Occipital lobe (tissue), 3 donors: ENCODE measurements at places on chromosomes 1 and 21. TPM values are rescaled to one million over a fixed set of nuclear protein-coding genes. Genes with fewer than 3 reads are reported as not detected.

GRCh38 chr1:58966103-58966916 lies 182.5 kb upstream of the JUN start:
- DNase-seq = no peak

The GNPAT gene
- 57.1 TPM for total RNA-seq

GRCh38 chr1:152457071-152457470 lies 43.0 kb upstream of the CRNN start:
- DNase-seq = no peak

The ALX3 gene
- 0.31 TPM for total RNA-seq

- no peak for DNase-seq
These were observed 158.7 kb upstream of the EDN2 start for GRCh38 chr1:41642922-41643821.

- peak; percentile 20 for DNase-seq
These were observed 55.2 kb downstream of the GPR161 start for GRCh38 chr1:168081373-168082007.

- no peak for DNase-seq
These were observed 6.7 kb downstream of the FBXO6 start for GRCh38 chr1:11670747-11671146.

GRCh38 chr1:70674941-70675685 lies 264.0 kb downstream of the CTH start:
- no peak for DNase-seq

DNA sequence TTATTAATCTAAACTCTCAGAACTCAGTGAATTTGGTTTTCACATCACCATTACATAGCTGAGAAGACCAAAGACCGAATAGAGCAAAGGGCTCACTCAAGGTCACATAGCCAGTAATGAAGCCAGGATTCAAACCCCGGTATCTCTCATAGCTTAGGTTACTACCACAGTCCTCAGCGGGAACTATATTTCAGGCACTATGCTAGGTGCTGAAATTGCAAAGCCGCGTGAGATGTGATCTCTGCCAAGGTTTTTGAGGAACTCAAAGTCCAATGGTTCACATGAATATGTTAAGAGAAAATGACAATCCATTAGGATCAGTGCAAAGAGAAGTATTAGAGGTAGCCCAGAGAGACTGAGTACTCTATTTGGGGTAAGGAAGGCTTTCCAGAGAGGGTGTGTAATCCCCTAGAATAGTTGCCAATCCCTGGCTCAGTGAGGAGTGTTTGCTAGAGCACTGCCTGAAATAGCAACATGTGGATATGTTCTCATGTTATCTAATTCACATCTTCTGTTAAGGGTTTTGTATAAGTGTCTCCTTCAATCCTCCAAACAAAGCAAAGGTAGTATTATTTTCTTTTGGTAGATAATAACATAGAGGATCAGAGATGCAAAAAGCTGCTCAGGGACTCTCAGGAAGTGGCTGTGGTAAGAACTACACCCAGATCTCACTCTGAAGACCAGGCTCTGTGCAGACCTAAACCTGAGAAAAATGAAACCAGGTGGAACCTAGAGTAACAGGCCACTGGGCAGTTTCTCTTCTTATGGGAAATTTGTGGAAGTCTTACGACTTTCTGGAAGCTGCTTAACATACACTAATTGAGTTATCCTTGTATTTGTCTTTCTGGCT lies 93.1 kb upstream of the C8B start:
- no peak for DNase-seq

DNA sequence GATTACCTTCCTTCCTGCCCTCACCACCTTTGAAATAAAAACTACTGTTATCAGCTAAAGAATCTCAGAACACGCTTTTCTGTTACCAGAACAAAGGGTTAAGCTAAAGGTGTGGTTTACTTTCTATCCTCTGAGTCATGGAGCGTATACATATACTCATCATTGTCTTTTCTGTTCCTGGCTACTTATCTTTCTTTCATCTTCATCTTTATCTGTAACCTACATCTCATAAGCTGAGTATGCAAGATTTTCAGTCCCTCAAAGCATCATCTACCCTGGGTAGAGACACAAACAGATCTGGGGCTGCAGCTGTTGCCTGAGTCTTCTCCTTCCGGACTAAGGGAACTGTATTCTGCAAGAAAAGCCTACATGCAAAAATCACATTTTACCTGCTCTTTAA lies 75.6 kb downstream of the LMO4 start:
- no peak for DNase-seq

The PGBD5 gene
- 25.6 TPM for total RNA-seq

GRCh38 chr1:109761227-109762038 lies 2.3 kb downstream of the EPS8L3 start:
- DNase-seq = no peak

- no peak for DNase-seq
These were observed 4.3 kb upstream of the OR10Z1 start for GRCh38 chr1:158600735-158601134.
